ENCODE measurements at places on chromosomes 1 and 21.

- DNase-seq = no peak
Measured at GRCh38 chr1:197599789-197600188, 175.5 kb downstream of the DENND1B start.

DNA sequence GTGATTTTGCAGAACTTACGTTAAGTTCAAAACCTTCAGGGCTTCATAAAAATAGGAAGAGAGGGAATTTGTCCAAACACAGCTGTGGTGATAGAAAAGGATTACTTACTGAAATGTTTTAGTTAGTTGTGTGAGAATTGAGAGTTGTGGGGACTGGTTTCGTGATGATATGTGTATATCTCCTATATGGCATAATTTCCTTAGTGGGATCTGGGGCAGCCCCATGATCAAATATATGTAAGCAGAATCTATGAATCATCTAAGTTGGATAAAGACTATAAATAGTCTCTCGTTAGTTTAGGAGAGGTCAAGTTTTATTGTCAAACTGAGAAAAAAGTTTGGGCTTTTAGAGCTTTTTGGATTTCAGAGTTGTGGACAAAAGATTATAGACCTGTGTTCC is 14.9 kb downstream of the MTR start:
- DNase-seq = no peak

DNA sequence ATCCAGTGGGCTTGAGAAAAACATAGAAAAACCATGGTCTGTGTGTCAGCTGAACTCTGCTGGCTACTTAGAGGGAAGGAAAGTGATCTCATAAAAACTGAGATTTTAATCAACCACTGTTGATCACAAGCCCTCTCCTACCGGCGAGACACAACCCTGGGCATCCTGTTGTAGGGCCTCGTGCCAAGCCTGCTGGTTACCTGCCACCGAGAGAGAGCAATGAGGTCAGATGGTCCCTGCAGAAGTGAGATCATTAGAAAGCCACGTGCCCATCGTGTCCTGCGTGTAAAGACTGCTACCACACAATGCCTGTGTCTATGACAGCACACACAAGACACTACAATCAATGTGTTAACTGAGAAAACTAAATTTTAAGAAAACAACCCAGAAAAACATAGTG is 41.7 kb upstream of the GPR153 start:
- no peak for DNase-seq

DNA sequence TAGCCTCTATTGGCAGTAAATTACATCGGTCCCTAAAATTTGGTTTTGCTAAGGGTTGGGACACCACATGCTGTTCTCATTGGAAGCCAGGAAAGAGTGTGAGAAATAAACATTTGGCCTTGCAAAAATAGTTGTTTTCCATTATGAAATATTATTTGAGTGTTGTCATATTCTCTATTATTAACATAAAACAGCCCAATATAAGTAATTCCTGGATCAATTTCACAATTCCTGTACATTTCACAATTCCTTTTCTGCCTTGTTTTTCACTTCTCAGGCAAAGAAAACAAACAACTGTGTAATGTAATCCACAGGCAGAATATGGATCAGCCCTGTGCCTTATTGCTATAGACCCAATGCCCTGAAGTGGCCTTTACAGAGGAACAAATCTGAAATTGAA is 40.5 kb downstream of the C1orf87 start:
- no peak for DNase-seq

DNA sequence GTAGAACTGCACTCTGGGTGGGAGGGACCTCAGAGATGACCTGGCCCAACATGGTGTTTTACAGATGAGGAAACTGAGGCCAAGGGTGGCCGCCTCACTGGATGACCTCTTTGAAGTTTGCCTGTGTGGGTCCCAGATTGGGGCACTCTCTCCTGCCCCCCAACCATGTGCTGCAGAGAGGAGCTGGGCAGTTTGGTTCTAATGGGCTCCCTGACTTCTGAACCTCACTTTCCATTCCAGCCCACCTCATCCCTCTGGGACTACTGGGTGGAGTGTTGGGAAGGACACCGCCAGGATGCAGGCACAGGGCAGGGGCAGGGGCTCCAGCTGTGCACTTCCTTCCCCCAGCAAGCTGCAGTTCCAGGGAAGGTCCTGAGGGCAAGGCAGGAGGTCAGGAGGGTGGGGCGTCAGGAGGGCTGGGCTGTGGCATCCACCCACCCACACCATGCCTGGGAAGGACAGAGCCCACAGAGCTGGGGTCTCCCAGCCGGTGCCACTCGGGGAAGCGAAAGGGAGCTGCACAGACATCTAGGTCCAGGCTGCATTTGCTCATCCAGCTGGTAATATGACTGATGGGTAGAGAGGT is 10.3 kb upstream of the EPS8L3 start:
- DNase-seq = no peak

- no peak for DNase-seq
Measured at GRCh38 chr1:231695439-231696255, 69.1 kb downstream of the DISC1 start.

DNA sequence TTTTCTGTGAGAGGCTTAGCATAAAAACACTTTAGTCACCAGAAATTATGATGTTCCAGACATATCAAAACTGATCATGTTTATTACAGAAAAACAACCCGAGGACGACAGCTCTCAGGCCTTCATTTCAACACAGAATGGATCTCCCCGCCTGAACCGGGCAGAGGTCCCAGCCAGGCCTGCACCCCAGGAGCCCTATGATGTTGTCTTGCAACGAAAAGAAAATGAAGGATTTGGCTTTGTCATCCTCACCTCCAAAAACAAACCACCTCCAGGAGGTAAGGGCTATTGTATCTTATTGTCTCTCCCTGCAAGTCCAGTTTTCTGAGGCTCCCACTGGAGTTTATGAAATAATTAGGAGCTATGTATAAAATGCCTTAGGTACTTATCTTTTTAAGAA is 105.5 kb downstream of the PHTF1 start:
- DNase-seq = no peak

GRCh38 chr1:1292442-1292779 is 12.2 kb downstream of the SCNN1D start:
- DNase-seq = no peak

DNA sequence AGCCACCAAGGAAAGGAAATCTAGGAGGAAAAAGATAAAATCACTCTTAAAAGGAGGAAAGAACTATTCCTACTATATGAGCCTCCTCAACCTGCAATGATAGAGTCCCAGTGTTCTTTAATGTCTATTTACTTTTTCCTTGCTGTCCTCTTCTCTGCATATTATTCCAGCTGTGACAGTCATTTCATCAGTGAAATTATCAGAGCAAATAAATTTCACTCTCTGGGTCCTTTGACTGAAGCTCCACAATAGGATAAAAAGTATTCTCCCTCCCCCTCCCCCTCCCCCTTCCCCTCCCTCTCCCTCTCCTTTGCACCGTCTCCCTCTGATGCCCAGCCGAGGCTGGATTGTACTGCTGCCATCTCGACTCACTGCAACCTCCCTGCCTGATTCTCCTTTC is 107.5 kb upstream of the DPT start:
- no peak for DNase-seq

DNA sequence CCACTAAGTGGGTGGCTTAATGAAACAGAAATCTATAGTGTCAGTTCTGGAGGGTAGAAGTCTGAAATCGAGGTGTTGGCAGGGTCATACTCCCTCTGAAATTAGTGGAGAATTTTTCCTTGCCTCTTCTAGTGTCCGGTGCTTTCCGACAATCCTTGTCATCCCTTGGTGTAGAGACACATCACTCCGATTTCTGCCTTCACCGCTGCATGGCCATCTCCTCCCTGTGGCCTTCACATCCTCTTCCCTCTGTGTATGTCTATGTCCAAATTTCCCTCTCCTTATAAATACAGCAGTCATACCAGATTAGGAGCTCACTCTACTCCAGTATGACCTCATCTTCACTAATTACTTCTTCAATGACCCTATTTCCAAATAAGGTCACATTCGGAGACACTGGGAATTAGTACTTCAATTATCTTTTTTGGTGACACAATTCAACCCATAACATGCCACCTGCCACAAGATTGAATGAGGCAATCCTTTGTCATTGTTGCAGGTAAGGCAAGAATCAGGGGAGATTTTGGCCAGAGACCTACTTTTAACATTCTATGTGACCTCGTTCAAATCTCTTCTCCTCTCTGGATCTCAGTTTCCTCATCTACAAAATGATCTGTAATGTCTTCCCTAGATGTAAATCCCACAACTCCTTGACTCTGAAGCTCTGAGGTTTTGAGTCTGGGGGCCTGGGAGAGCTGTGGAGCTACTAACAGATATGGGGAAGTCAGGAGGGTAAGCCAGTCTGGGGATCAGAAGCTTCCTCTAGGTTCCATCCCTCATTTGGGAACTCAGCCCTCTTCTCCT is 16.1 kb downstream of the NAV1 start:
- DNase-seq = no peak

- DNase-seq = no peak
Measured at GRCh38 chr1:201265756-201266155, 17.6 kb upstream of the PKP1 start.

GRCh38 chr21:44526096-44526997 is 13.6 kb downstream of the KRTAP10-1 start:
- DNase-seq = no peak

GRCh38 chr1:234111458-234112142 is 207.1 kb downstream of the SLC35F3 start:
- DNase-seq = no peak

- DNase-seq = peak; percentile 37
Measured at GRCh38 chr1:67053535-67053784, 488 bp downstream of the SLC35D1 start.

- no peak for DNase-seq
Measured at GRCh38 chr21:42291003-42291750, 24.0 kb downstream of the TFF3 start.

- DNase-seq = no peak
Measured at GRCh38 chr1:221025956-221026355, 146.7 kb downstream of the HLX start.

- DNase-seq = no peak
Measured at GRCh38 chr21:31624961-31625491, 34.5 kb upstream of the SOD1 start.

GRCh38 chr1:58841455-58841854 is 57.6 kb upstream of the JUN start:
- DNase-seq = no peak

DNA sequence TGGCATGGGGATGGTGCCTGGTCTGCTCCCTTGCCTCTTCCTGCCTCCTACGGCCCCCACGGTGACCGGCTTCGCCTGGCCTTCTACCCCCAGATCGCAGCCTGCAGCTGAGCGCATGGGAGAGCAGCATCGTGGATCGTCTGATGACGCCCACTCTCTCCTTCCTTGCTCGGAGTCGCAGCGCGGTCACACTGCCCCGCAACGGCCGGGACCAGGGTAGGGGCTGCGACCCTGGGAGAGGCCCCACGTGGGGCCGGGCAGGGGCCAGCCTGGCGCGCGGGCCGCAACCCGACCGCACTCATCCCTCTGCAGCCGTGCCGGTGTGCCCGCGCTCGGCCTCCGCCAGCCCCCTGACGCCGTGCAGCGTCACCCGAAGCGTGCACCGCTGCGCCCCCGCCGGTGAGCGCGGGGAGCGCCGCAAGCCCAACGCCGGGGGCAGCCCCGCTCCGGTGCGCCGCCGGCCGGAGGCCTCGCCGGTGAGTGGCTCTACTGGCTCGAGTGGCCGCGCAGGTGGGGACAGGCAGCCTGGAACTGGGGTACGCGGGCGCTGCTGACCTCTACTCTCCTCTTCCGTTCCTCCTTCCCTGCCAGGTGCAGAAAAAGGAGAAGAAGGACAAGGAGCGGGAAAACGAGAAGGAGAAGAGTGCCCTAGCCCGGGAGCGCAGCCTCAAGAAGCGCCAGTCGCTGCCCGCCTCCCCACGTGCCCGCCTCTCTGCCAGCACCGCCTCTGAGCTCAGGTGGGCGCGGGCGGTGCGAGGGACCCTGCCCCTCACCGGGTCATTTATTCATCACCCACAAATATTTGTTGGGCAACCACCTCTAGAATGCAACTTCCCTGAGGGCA is 20.4 kb downstream of the MAP7D1 start:
- DNase-seq = no peak

GRCh38 chr1:54973205-54973921 is 7.1 kb upstream of the TMEM61 start:
- DNase-seq = no peak

DNA sequence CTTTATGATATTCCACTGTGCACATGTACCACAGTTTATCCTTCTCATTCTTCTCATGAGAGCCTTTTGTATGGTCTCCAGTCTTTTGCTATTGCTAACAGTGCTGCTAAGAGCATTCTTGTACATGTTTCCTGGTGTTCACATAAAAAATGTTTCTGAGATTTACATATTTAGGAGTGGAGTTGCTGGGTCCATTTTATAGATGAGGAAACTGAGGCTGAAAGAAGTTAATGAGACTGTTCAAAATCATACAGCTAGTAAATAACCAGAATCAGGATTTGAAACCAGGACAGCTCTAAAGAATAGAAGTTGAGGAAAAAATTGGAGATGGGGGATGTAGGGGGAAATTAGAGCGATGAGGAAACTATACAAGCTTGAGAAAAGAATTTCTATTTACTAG is 27.8 kb upstream of the RGS16 start:
- no peak for DNase-seq

- DNase-seq = no peak
Measured at GRCh38 chr1:47692196-47692595, 254.4 kb downstream of the FOXD2 start.

- no peak for DNase-seq
Measured at GRCh38 chr1:218415726-218416125, 70.6 kb downstream of the TGFB2 start.

GRCh38 chr1:93328809-93329760 is 16.6 kb upstream of the DR1 start:
- no peak for DNase-seq

GRCh38 chr1:41006942-41007865 is 14.3 kb downstream of the SLFNL1 start:
- DNase-seq = no peak

GRCh38 chr1:7050751-7051665 is 265.8 kb downstream of the CAMTA1 start:
- no peak for DNase-seq

GRCh38 chr1:204331275-204331674 is 28.5 kb downstream of the PLEKHA6 start:
- no peak for DNase-seq
